ENCODE measurements at places on chromosomes 13 and 19.

GRCh38 chr19:49474542-49474924, 518 bp downstream of the FLT3LG start:
- DNase-seq: no peak

DNA sequence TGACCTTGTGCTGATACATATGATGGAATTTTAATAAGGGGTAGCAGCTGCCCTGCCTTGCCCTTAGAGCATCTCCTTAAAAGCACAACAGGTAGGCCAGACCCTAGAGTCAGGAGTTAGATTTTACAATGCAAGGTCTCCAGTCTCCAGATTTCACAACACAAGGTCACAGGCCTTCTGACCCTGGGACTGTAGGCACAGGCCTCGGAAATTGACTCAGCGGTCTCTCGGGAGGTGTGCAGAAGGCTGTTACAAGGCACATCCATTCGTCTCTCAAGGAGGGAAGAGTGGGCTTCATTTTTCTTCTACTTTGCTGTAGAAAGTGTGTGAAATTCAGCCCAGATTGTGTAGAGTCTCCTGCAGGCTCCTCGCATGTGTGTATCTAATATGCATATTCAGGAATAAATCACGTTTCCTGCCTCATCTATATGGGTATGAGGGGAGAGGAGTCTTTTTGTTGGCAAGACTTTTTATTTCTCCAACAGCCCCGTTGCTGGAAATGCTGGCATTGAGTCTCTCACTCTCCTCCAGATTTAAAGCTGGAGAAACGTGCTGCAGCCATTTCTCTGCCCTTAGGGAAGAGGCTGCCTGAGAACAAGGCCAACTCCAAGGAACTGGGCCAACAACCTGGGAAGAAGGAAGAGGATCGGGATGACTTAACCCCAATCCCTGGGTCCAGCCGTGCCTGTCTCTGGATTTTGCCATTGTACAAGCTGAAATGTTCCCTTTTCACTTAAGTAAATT, 24.5 kb downstream of the UQCRFS1 start:
- DNase-seq: no peak

DNA sequence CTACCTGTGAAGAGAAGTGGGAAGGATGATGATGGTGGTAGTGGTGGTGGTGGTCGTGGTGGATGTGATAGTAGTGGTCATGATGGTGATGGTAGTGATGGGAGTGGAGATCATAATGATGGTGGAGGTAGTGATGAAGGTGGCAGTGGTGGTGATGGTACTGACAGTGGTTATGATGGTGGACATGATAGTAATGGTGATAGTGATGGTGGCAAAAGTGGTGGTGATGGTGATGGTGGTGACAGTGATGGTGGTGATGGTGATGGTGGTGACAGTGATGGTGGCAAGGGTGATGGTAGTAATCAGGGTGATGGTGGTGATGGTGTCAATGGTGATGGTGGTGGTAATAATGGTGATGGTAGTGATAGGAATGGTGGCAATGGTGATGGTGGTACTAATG, 26.2 kb downstream of the MBD3L2B start:
- DNase-seq: no peak

- DNase-seq: no peak
Measured at GRCh38 chr13:71417205-71417604, 449.8 kb downstream of the DACH1 start.

GRCh38 chr19:42495663-42496062, 32.6 kb downstream of the CEACAM1 start:
- no peak for DNase-seq

DNA sequence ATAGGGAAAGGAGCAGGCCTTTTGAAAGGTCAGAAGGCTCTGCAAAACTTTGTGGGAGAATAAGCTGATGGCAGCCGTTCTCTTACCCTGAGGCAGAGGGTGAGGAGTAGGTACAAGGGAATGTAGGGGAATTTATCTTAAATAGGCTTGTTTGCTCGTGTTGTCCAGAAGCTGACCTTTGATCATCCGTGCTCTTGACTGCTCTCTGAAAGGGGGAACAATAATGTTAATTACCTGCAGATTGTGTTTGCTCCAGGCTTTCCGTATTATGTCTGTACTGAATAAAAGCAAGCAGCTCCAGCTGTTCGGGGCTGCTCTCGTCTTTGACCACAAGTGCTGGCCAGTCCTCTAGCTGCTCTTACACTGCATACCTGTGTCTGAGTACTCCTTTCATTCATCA, 116.3 kb downstream of the ZNF429 start:
- no peak for DNase-seq

- no peak for DNase-seq
Measured at GRCh38 chr13:49561062-49561410, 24.3 kb downstream of the RCBTB1 start.

- DNase-seq: no peak
Measured at GRCh38 chr13:70616847-70617246, 508.6 kb upstream of the KLHL1 start.

DNA sequence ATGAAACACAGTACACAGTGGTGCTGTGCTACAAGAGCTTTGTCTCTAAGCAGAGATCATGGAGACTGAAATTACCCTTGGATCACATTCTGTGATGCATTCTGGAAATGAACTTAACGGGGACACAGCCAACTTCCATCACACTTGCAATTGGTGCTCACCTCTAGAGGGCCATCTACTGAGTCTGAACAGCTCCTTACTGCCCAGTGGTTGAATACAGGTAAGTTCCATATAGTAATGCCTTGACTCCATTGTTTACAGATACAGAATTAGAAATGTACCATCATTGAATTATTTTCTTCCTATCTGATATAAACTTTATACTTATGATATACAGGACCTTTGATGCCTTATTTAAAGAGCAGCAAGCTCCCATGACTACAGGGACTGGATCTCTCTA, 686.4 kb downstream of the PCDH9 start:
- DNase-seq: no peak
